ENCODE measurements at places on chromosomes 12 and 14.

DNA sequence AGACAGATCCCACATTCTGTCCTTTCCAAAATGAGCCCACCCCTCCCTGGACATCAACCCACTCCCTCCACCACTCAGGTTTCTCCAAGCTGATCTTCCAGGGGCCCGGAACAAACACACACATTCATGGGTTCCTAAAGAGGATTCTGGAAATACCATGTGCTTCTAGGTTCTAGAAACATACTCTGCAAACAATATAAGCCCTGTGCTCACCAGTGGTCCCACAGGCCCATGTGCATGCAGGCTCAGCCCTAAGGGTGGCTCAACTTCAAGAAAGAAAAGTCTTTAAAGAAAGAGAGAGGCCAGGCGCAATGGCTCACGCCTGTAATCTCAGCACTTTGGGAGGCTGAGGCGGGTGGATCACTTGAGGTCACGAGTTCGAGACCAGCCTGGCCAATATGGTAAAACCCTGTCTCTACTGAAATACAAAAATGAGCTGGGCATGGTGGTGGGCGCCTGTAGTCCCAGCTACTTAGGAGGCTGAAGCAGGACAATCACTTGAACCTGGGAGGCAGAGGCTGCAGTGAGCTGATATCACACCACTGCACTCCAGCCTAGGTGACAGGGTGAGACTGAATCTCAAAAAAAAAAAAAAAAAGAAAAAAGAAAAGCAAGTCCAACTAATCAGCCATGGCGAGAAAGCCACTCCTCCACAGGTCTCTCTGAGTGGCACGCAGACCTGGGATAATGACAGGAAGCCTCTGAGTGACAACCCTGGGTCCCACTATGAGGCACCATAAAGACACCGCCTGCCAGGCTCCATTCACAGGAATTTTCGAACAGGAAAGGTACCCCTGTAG, 59.5 kb upstream of the PNMA1 start:
- DNase-seq: no peak

GRCh38 chr12:20364501-20364900, 3.8 kb upstream of the PDE3A start:
- DNase-seq: no peak

DNA sequence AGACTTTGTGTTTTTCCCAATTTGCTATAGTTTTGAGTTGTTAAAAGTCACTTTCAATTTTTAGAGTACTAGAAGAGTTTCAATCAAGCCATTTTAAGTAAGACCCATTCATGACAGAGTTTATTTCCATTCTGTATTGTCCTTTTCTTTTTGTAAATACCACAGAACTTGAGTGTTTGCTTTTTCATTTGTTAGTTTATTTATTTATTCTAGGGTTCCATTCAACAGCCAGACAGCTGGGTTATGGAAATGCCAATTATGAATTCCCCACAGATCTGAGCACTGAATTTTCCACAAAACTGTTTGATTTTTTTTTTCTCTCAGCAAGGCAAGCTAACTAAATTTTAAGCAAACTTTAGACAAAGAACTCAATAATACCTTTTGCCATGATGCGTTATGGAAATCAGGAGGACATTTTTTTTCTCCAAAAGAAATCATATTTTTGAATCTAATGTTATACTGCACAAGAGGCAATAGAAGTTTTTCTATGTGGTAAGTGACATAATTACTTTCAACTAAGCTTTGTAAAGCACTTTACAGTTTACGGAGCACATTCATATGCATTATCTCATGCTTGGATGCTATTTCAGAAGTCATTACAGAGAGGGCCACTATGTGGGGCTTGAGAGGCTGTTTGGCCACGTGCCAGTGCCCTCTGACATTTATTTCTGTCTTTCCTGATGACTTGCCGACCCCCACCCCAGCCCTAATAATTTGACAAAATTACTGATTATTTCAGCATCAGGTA, 181.5 kb downstream of the VRK1 start:
- DNase-seq: no peak

DNA sequence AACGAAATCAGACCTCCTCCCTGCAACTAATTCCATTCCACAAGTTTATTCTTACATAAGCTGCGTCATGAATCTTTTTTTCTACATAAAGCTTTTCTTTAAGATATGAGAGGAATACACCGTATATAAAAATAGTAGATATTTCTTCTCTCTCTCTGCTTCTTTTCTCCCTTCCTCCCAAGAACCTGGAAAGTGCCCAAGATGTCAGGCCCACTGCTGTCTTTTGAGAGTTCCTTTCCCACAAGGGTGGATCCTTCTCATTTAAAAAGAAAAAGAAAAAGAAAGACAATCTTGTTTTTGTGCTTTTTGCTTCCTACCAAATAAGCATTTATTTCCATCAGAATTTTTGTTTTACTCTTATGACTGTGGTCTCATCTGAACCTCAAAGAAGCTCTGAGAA, 11.0 kb downstream of the TESPA1 start:
- DNase-seq: no peak

DNA sequence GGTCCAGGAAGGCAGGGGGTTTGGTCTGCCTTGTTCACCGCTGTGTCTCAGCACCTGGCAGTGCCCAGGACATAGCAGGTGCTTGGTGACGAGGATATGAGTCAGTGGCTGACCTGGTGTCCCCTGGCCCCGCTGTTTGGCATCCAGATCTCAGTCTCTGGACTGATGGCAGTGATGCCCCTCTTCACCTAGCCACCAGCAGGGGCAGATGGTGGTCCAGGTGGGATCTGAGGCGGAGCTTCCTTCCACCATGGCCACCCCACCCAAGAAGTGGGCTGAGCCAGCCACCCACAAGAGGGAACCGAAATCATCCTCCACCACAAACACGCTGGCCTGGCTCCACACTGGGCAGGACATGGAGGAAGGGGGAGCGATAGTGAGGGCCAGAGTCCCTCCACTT, 16.1 kb upstream of the SH2B3 start:
- no peak for DNase-seq

GRCh38 chr14:38311655-38312054, 55.8 kb upstream of the CLEC14A start:
- DNase-seq: no peak

Data from lower leg skin (tissue), 4 donors.